Ovary (tissue), 10 donors: ENCODE measurements at places on chromosomes 5 and 9. TPM values are rescaled to one million over a fixed set of nuclear protein-coding genes. Genes with fewer than 3 reads are reported as not detected.

GABRP gene
- not detected for total RNA-seq

- no peaks in the 10 kb centered on the region for H3K27me3 ChIP-seq
- H3K27ac ChIP-seq = peak overlapping the region; percentile 71
- H3K36me3 ChIP-seq = no peaks in the 10 kb centered on the region
- H3K4me1 ChIP-seq = peaks cover 11% of the 10 kb centered on the region
- no peak for DNase-seq
Measured at GRCh38 chr9:112495614-112496013, 9.0 kb downstream of the KIAA1958 start.

- no peaks in the 10 kb centered on the region for H3K36me3 ChIP-seq
- no peak overlapping the region for H3K27ac ChIP-seq
- H3K27me3 ChIP-seq = no peaks in the 10 kb centered on the region
- no peak overlapping the region for H3K4me3 ChIP-seq
Measured at GRCh38 chr9:4862506-4863250, 69.9 kb downstream of the RCL1 start.

GRCh38 chr5:157971571-157972216, 112.7 kb upstream of the CLINT1 start:
- no peak for DNase-seq
- no peaks in the 10 kb centered on the region for H3K4me1 ChIP-seq
- H3K4me3 ChIP-seq = no peak overlapping the region

DNA sequence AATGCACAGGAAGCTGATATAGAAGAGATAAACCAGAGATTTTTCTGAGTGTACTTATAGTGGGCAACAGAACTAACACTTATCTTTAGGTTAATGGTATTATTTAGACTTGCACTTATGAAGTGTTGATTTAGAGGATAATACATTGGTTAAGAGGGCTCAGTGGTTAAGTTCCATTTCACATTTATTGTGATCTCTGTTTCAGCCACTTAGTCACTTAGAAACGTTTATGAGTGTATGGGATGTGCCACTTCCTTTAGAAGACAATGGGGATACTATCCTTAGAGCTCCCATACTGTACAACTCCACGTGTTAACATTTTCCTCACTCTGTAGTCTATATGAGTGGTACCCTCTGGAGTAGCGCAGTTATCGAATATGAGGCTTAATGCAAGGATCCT, 57.5 kb downstream of the PIP5K1B start:
- H3K36me3 ChIP-seq = no peaks in the 10 kb centered on the region
- H3K27me3 ChIP-seq = no peaks in the 10 kb centered on the region
- H3K4me1 ChIP-seq = no peaks in the 10 kb centered on the region

DNA sequence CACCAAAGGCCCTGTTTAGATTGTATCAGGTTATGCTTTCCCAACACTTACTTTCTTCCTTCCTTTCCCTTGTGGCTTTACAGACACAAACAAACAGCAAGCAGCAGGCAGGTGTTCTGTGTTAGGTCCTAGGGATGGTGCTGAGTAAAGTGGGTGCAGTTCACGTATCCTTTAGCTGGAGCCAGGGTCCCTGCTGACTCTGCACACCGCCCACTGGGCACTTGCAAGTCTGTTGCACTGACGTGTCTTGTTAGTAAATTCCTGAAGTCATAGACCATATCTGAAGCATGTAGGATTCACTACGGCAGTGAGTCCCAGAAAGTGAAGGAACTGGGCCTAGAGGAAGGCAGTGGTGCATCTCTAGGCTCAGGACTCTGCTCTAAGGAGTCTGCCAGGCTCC, 96.5 kb downstream of the DAPK1 start:
- H3K36me3 ChIP-seq = no peaks in the 10 kb centered on the region
- no peak overlapping the region for H3K27ac ChIP-seq
- H3K27me3 ChIP-seq = no peaks in the 10 kb centered on the region
- no peak overlapping the region for H3K4me3 ChIP-seq
- no peak for DNase-seq

MTREX gene
- total RNA-seq = 65.3 TPM

DNA sequence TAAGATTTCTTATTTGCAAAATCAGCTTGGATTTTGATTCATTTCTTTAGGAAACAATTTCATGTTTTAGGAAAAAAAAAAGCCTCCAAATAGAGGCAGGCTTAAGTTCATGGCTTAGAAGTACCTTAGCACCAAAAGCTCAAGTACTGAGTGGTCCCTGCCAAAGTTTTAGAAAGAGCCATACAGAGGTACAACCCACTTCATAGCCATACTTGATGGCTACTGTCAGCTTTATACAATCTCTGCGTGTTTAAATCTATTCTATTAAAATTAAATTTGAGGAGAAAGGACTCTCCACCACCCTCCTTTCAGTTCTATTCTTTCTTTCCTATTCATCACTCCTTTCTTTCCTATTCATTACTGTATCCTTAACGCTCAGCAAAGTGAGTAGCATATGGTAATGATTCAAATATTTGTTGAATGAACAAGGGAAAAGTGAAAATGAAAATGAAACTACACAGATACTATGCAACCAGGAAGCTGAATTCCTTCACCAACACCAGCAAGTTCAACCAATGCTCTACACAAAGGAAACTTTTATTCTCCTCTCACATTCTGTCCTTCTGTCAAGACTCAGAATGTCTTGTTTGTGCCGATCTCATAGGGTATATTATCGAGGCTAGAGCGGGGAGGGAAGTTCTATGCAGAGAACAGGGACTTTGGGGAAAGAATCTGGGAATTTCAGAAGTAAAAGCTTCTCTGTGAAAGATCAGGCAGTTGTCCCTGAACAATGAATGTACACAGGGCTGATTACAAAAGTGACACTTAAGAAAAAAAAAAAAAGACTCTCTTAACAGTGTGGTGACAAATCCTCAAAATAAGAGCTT, 138.6 kb upstream of the SPEF2 start:
- no peak for DNase-seq
- H3K4me1 ChIP-seq = peaks cover 8% of the 10 kb centered on the region
- no peaks in the 10 kb centered on the region for H3K36me3 ChIP-seq

CFAP77 gene
- total RNA-seq = 0.94 TPM

DNA sequence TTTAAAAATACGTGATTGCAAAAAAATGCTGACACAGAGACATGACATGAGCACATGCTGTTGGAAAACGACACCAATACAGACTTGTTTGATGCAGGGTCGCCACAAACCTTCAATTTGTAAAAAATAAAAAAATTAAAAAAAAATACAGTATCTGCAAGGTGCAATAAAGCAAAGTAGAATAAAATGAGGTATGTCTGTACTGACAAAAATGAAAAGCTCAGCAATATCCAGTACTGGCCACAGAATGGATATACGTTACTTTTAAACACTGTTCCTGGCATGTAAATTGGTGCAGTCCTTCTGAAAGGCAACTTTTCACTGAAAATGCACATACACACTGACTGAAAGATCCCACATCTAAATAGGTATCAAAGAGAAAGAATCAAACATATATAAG, 27.1 kb upstream of the C9orf40 start:
- no peaks in the 10 kb centered on the region for H3K27me3 ChIP-seq
- no peak overlapping the region for H3K4me3 ChIP-seq
- no peaks in the 10 kb centered on the region for H3K36me3 ChIP-seq

- no peaks in the 10 kb centered on the region for H3K27me3 ChIP-seq
- no peak overlapping the region for H3K4me3 ChIP-seq
- H3K27ac ChIP-seq = no peak overlapping the region
- no peaks in the 10 kb centered on the region for H3K36me3 ChIP-seq
- no peaks in the 10 kb centered on the region for H3K4me1 ChIP-seq
Measured at GRCh38 chr5:34487159-34487879, 168.8 kb upstream of the RAI14 start.
